ENCODE measurements at places on chromosomes 6 and 20. TPM values are rescaled to one million over a fixed set of nuclear protein-coding genes. Genes with fewer than 3 reads are reported as not detected.

DNA sequence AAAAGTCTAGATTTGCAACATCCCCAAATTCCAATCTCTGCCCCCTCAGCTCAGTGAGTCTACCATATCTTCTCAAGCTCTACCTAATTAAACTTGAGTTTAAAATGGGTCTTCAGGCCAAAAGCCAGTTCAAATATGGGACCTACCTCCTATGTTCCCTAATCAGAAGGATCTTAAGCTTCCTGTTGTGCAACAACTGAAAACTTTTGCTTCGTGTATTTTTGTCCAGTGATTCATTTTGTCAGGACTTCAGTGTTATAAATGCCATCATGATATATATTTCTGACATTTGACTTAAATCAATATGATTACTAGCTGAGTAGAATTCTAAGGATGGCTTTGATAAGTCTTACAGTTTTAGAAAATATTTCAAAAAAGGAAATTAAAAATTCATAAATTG is 622.6 kb upstream of the PTCHD4 start:
- DNase-seq: no peak

- DNase-seq: no peak
These were observed 404.9 kb upstream of the MMS22L start for GRCh38 chr6:97687916-97688315.

- peak; percentile 82 for DNase-seq
These were observed 6.8 kb upstream of the USP49 start for GRCh38 chr6:41901882-41902519.

DNA sequence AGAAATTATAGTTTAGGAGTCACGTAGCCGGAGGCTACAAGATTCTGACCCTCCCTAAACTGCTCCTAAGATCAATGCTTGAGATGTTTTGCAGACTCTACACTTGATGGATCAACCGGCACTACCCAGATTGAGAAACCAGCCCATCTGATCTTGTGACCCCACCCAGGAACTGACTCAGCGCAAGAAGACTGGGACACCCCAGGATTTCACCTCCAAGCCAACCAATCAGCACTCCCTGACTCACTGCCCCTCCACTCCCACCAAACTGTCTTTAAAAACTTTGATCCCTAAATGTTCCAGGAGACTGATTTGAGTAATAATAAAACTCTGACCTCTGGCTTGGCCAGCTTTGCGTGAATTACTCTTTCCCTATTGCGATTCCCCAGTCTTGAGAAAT is 99.8 kb downstream of the OPRM1 start:
- no peak for DNase-seq

DNA sequence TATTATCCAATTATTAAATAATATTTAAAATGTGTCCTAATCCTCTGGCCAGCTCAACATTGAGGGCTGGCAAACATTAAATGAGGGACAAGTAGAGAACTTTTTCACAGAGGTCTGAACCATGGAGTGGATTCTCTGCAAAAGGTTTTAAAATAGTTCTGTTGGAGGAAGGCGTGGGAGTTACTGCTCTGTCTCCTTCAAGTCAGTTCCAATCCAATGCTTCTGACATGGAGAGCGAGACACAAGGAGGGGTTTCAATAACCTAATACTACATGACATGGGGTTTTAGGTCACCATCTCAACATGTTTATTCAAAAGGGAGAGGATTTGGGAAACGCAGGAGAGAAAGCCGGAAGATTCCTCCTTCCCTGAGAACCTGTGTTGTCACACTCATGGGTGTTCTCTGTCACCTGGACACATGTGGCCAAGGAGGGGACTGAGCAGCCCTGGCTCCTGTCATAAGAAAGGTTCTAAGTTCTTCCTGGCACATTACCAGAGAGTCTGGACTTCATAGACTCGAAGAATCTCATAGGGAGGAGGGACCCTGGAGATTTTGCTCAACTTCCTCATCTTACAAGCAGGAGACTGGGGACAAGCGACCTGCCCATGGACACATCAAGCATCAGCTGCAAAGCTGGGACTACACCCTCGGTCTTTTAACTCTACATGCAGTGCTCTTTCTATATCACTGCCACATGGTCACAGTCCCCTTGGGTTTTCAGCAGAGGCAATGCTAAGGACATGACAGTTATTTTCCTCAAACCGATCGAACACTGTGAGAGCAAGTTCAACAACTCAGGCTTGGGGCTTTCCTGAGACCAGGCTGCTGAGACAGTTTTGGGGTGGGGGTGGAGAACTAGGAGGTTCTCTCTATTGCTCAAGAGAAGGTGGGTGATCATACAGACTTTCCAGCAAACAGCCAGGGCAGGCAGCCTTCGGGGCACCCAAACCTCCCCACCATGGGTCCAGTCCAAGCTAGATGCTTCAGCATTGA is 38.6 kb downstream of the PRDM1 start:
- DNase-seq: no peak

The CLPSL1 gene
- not detected for total RNA-seq

GRCh38 chr6:13355999-13356785 is 27.9 kb upstream of the TBC1D7 start:
- DNase-seq: peak; percentile 72

The RCAN2 gene
- not detected for total RNA-seq
